Ascending aorta (tissue), 2 donors: ENCODE measurements at places on chromosomes 16 and 17. TPM values are rescaled to one million over a fixed set of nuclear protein-coding genes. Genes with fewer than 3 reads are reported as not detected.

CD7 gene
- total RNA-seq: 6.7 TPM

VPS4A gene
- total RNA-seq: 38.3 TPM

CCDC154 gene
- total RNA-seq: not detected

- H3K4me1 ChIP-seq: no peaks in the 10 kb centered on the region
- no peaks in the 10 kb centered on the region for H3K27me3 ChIP-seq
Measured at GRCh38 chr17:74525465-74525725, 5.9 kb downstream of the CD300LB start.

DNA sequence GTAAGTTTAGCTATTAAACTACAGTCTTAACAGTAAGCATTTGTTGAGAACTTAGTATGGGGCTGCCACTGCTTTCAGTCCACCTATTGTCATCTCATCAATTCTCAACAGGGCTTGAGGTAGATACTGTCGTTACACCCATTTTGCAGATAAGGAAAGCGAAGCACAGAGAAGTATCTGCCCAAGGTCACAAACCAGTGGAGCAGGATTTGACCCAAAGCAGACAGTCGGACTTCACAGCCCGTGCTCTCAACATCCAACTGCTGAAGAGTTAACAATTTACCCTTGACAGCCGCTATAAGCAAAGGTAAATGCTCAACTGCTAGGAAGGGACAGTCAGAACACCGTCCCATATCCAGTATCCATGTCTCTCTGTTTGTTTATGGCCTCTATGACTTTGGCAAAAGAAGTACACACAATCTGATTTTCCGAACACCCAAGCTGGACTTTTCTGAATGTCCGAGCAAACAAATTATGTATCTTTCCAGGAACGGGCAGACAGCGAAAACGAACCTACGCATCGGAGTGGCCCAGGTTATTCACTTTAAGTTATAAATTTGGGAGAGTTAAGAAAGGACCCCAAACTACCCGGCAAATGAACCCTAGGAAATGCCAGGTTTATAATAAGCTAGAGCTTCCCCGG lies 1.2 kb downstream of the SIAH1 start:
- no peaks in the 10 kb centered on the region for H3K36me3 ChIP-seq
- no peak for DNase-seq
- peak overlapping the region; percentile 100 for H3K27ac ChIP-seq
- H3K4me1 ChIP-seq: peaks cover 34% of the 10 kb centered on the region
- H3K27me3 ChIP-seq: no peaks in the 10 kb centered on the region

GRCh38 chr16:84005391-84005790 lies 37.2 kb downstream of the SLC38A8 start:
- no peak for DNase-seq
- H3K27ac ChIP-seq: no peak overlapping the region
- no peaks in the 10 kb centered on the region for H3K4me1 ChIP-seq

- H3K4me3 ChIP-seq: no peak overlapping the region
- H3K27ac ChIP-seq: no peak overlapping the region
- DNase-seq: no peak
- H3K27me3 ChIP-seq: no peaks in the 10 kb centered on the region
- peaks cover under 1% of the 10 kb centered on the region for H3K36me3 ChIP-seq
Measured at GRCh38 chr16:2656985-2657384, 25.3 kb upstream of the KCTD5 start.

DNA sequence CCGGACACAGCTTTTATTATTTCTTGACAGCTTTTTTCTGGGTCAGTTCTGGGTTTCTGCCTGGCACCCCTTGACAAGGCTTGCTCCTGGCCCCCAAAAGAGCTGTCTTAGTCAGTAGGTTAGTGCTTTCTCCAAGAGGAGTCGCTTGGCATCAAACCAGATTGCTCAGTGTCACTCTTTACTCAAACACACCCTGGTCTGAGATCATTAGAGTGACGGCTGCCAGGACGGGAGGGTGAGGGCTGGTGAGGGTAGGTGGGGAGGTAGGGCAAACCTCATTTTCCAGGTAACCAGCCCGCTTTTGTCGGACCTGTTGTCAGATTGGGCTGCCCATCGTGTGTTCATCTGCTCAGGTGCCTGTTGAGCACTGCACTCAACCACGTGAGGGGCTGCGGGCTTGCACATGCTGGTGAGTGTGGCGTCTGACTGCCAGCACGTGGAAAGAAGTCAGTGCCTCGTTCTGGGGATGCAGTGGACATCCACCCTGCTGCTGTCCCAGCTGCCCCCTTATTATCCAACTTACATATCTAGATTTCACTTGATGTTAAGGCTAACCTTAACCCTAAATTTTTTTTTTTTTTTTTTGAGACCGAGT lies 12.4 kb downstream of the TMEM94 start:
- DNase-seq: no peak
- peak overlapping the region; percentile 77 for H3K27ac ChIP-seq
- H3K4me3 ChIP-seq: no peak overlapping the region
- H3K4me1 ChIP-seq: no peaks in the 10 kb centered on the region
- H3K36me3 ChIP-seq: peaks cover 5% of the 10 kb centered on the region
